ENCODE measurements at places on chromosomes 2 and 18.

GRCh38 chr2:170180031-170180566 lies 2.2 kb downstream of the MYO3B start:
- DNase-seq: no peak

DNA sequence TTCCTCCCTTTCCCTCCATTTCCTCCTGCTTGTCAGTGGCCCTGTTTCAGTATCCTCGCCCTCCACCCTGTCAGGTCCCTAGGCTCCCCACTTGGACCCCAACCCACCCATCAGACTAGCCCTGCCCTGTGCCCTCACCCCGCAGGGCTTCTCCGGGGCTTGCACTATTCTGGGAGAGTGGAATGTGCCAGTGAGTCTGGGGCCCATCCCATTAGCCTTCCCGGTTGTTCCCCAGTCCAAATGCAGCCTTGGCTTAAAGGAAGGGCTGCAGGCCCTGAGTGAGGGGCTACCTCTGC lies 45.5 kb downstream of the MYO7B start:
- DNase-seq: no peak

DNA sequence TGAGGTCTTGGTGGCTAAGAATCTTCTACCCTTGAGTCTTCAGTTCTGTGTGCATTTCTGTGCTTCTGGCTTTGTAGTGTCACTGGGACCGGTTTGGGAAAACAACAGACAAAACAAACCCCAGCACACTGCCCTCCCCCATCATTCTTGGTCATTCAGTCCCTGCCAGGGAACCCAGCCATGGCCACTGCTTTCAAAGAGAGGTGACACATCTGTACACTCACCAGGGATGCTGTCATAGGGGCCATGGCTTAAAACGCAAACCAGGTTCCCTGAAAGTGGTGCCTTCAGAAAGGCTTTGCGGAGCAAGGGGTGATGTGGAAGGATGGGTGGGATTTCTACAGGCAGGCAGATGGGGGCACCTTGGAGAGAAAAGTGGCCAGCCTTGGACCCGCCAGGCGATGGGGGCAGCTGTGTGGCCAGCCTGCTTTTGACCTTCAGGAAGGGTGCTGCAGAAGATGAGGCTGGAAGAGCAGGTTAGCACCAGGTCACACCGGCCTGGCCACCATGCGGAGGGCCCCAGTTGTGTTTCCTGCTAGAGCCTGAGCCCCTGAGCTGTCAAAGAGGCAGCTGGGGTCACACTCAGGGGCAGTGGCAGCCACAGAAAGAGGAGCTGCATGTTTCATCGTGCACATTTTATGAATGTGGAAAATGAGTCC lies 101.3 kb downstream of the INHBB start:
- no peak for DNase-seq

DNA sequence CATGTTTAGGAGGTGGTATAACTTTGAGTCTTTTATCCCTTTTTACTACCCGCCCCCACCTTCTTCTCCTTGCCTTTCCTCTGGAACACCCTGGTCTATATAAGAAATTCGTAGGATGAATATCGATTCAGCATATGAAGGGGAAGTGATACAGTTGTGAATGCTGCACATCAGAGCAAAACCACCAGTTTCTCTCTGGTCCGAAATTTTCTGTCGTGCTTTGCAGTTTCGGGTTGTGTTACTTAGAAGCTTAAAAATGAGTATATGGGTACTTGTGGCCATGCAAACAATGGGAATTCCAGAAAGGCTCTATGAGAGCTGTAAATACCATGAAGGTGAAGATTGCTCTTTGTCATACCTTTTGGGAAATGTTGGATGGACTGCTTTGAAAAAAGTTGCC lies 60.6 kb downstream of the DAW1 start:
- no peak for DNase-seq

- no peak for DNase-seq
Observed at GRCh38 chr18:74097803-74098202, 49.8 kb downstream of the FBXO15 start.

GRCh38 chr2:122804494-122804893 lies 1049.0 kb downstream of the TSN start:
- no peak for DNase-seq

- no peak for DNase-seq
Observed at GRCh38 chr2:125667630-125668029, 988.3 kb upstream of the GYPC start.

GRCh38 chr2:48227617-48228344 lies 302.2 kb upstream of the STON1 start:
- no peak for DNase-seq

DNA sequence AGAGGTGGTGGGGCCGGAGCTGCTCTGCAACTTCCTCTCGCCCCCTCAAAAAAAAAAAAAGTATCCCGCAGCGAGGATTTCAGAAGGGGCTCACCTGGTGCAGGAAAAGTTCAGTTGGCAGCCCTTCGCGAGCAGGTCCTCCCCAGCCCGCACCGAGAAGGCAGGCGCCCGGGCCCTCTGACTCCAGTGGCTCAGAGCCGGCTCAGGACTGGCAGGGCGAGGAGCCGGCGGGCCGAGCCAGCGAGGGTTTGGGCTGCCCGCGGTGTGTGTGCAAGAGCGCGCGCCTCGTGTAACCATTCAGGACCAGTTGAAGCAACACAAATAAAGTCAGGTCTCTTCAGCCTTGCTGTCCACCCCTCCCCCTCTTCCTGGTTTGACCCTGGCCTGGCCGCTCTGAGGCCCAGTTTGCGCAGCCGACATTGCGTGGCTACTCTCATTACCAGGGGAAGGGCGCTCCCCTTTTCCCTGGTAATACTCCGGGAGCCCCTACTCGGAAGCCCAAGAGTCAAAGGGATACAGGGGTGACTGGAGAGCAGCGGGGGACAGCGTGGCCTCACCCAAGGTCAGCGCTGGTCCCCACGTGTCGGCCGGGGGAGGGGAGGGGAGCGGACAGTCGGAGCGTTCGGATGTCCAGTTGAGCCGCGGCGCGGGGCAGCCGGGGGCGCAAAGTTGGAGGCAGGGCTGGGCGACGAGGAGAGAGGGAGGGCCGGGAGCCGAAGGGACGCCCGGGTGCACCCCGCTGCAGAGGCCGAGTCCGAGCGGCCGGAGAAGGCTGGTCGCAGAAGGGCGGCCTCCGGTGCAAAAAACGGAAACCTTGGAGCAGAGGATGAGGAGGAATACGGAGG lies 12.3 kb downstream of the EN1 start:
- no peak for DNase-seq

- DNase-seq: no peak
Observed at GRCh38 chr18:58178511-58178910, 134.5 kb downstream of the NEDD4L start.

DNA sequence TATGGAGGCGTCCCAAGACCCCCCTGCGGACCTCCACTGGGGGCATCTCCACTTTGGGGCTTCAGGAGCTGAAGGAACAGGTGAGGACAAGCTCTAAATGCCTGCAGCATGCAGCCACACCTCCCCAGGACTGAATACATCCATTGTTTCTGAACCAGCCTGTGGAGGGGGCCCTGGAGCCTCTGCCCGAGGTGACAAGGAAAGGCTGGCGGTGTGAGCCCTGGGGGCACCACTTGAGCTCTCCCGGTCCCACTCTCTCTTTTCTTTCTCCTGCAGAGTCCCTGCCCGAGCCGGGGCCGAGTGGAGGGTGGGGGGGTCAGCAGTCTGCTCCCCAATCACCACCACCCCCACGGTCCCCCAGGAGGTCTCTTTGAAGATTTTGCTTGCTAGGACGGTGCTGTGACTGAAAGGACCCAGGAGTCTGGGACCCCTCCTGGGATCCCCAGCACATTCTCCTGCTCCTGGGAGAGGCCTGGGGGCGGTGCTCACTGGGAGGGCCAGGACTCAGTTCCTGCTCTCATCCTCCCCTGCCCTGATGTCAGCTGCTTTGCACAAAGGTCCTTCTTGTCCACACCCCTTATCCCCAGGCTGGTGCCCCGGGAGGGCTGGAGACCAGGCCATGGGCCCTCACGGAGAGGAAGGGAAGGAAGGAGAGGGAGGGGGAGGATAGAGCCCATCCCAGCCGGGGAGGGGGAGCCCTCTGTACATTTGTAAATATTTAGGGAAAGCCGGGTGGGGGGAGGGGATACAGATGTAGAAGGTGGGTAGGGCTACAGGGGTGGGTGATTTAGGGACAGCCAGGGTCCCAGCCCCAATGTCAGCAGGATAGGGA lies 5.7 kb downstream of the CHPF start:
- no peak for DNase-seq

DNA sequence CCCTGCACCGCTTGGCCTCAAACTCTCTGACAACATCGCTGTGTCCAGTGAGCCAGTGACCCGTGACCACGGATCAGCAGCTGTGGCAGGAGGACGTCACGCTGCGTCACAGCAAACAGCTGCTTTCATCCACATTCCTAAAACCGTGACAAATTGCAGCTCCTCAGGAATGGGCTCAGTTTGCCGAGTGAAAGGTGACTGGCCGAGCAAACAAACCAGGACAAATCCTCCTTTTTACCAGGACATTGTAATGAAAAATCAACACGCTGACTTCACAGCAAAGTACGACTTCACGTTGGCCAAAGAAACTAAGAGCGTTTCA lies 57.6 kb downstream of the PXDN start:
- DNase-seq: peak; percentile 92

DNA sequence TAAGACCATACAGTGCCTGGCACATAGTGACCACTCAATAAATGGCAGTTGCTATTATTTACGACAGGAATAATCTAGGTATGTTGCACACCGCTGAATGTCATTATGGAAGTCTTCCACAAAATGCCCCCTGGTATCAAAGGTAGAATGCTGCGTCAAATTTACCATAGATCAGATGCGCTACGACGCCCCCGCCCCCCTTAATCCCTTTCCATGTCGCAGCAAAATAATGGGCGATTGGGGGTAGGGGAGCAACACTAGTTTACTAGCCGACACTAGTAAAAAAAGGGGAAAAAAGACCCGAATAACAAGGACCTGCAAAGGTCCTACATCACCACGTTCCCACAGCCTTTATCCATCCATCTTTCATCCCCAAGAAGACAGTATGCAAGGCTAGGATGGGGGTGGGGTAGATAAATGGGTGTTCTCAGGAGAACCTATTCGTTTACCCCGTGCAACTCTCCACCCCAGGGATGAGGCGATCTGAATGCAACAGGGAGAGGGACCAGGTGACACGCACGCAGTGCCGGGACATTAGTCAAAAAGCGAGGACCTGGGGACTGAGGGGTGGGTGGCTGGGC lies 455 bp downstream of the PREPL start:
- DNase-seq: no peak
